Substantia nigra (tissue), 51 donors: ENCODE measurements at places on chromosomes 1 and 21.

- no peak for DNase-seq
Observed at GRCh38 chr1:26363549-26364448, 8.8 kb downstream of the ZNF683 start.

DNA sequence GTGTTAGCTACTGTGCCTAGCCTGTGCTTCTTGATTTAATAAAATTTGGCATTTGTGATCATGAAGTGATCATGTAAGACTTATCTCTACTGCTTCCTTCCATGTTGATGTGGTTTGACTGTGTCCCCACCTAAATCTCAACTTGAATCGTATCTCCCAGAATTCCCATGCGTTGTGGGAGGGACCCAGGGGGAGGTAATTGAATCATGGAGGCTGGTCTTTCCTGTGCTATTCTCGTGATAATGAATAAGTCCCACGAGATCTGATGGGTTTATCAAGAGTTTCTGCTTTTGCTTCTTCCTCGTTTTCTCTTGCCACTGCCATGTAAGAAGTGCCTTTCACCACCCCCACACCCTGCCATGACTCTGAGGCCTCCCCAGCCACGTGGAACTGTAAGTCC, at the start of gene OVAAL:
TSS of gene OVAAL (plus strand) at position 301 of the 400 bp plus-strand sequence.
- no peak for DNase-seq

DNA sequence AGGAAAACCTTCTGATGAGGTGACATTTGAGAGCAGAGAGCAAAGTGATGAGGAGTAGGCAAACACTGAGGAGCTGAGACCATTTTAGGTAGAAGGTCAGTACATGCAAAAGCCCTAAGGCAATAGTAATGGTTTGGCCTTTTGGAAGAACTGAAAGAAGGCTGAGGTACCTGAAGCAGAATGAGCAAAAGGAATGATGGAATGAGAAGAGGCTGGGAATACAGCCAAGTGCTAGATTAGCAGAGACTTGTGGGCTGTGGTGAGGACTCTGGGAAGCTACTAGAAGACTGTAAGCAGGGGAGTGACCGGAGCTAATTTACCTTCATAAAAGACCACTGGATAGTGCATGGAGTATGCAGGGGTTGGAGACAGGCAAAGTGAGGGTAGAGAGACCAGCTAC, 77.9 kb downstream of the GFI1 start:
- DNase-seq = no peak

DNA sequence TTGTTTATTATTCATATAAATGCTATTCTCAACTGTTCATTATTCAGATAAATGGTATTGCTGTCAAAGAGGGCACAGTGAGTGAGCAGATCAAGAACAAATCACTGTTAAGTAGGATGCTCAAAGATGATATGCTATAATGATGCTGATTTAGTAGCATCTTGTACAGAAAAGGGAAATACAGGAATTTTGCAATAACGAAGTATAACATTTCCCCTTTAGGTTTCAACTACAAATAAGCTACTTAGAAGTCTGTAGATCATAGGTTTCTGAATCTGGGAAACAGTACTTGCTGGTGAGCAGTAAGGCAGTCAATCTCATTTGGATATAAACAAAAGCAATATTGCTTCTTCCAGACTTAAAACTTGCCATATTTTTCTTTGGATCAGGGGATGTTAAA, 27.3 kb upstream of the RCOR3 start:
- DNase-seq = no peak

DNA sequence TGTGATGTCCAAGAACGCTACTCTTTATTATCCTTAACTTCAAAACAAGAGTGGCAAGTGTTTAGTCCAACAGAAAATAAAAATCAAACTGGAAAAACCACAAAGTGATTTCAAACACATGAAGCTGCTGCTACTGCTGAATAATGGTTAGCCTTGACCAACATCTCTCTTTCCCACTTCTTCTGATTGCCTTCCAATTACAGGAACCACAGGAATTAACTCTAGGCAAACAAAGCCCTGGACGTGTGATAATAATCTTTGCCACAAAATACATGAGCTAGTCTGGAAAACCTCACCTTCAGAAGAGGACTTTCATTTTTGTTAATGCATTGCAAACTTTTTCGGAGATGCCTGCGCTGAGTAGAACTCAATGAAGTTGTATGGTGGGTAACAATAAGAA, 48.6 kb upstream of the COL11A1 start:
- DNase-seq = no peak

GRCh38 chr1:220957233-220957605, 78.0 kb downstream of the HLX start:
- DNase-seq = no peak

DNA sequence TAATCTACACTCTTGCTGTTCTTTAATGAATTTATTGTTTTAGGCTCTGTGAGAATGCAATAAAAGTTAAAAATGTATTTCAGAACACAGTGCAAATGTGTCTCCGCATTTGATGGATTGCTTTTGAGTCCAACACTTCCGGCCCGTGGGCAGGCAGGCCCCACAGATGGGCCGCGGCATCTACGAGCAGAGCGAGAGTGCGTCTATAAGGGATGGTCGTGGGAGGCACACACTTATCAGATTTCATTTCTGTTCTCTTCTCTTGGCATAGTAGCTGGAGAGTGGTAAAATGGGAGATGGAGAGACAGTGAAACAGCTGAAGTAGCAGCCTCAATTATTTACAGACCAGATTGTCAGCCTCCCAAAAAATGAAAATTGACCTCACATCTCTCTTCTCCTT, 134.2 kb downstream of the NAV1 start:
- DNase-seq = no peak

GRCh38 chr1:185068341-185068740, 23.0 kb downstream of the RNF2 start:
- no peak for DNase-seq

- DNase-seq = no peak
Observed at GRCh38 chr1:178579562-178579961, 66.7 kb downstream of the TEX35 start.

- no peak for DNase-seq
Observed at GRCh38 chr1:224431726-224432125, 2.9 kb downstream of the WDR26 start.

GRCh38 chr1:22121421-22121911, 21.4 kb downstream of the WNT4 start:
- DNase-seq = no peak

GRCh38 chr1:176880955-176881595, 283.4 kb downstream of the ASTN1 start:
- DNase-seq = peak; percentile 3

DNA sequence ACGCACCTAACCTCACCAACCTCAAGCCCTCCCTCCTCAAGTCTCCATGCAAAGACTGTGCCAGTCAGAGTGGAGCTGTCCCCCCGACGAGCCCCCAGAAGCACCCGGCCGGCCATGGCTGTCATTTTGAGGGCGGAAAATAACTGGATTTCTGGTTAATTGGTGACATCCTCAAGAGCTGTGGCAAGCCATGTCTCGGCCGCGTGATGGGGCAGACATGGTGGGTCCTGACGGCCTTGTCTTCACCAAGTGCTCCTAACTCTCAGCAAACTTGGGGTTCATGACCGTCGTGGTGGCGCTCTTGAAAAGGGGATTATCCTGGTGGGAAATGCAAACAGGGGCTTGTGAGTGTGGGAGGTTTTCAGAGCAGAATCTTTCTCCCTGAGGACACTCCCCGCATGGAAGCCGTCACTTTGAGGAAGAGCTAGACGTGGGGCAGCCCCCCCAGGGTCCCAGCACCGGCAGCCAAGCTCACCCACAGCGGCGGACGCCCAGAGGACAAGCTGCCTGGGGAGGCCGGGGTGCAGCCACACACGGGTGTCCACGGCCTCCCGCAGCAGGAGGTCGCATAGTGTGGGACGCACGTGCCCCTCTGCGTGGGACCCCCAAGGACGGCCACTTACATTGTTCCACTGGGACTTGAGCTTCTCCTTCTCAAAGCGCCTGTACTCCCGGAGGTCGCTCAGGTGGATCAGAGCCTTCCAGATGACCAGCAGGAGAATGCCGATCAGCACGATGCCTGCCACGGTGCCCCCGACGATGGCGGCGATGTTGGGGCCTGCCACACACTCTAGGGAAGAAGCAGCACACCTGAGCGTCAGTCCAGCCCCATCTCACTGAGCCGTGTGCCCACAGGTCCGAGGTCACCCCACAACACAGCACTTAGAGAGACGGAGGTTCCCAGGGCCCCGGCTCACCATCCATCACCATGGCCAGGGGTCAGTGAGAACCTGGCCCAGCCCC, 12.9 kb upstream of the PTTG1IP start:
- DNase-seq = no peak

DNA sequence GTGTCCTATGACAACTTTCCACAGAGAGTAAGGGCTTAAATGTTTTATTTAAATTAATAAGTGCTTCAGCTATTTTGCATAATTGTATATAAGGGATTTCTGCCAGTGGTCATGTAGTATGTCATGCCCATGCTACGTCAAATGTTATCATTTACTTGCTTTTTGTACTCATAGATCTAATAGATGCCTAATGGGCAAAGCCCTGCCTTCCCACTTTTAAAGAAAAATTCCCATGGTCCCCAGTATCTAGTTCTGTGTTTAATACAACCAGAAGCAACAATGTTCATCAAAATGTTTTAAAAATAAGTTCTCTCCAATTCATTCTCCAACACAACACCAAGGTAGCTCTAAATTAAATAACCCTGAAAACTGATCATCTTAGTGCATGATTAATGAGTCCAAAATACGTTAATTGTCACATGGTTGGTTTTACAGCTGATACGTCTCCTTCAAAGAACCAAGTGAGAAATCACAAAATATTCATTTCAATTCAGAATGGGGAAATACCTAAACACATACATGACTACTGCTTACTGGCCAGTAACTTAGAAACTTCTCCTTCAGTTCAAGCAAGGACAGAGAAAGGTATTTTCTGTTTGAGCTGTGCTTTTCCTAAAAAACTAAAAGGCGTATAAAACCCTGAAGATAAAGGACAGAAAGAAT, 49.1 kb upstream of the SDC3 start:
- no peak for DNase-seq
